ENCODE measurements at places on chromosomes 4 and X.
A peak's percentile ranks its signal among the peaks of the same experiment; 100 is the strongest.

GRCh38 chr4:113821856-113822255, 60.3 kb upstream of the CAMK2D start:
- peak; percentile 8 for DNase-seq

DNA sequence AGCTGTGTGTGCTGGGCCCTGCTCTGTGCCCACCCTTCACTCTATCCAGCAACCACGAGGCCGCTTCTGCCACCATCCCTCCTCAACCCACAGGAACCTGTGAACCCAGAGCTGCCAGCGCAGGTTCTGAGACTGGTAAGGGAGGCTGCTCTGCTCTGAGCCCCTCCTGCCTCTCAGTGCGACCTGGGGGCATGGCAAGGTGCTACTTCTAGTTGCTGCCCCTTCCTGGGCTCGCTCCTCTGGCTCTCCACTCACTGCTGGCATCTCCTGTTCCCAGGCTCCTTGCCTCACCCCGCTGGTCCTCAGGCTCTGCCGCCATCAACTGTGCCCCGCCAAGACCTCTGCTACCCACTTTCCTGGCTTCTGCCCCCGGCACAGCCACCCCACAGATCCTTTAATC, 39.3 kb downstream of the RNF212 start:
- DNase-seq: no peak

GRCh38 chrX:13473442-13474163, 95.8 kb upstream of the EGFL6 start:
- DNase-seq: no peak

- DNase-seq: peak; percentile 29
These were observed 33.1 kb downstream of the FTHL17 start for GRCh38 chrX:31038575-31039326.

- DNase-seq: no peak
These were observed 172.5 kb upstream of the GATB start for GRCh38 chr4:151933122-151933827.

DNA sequence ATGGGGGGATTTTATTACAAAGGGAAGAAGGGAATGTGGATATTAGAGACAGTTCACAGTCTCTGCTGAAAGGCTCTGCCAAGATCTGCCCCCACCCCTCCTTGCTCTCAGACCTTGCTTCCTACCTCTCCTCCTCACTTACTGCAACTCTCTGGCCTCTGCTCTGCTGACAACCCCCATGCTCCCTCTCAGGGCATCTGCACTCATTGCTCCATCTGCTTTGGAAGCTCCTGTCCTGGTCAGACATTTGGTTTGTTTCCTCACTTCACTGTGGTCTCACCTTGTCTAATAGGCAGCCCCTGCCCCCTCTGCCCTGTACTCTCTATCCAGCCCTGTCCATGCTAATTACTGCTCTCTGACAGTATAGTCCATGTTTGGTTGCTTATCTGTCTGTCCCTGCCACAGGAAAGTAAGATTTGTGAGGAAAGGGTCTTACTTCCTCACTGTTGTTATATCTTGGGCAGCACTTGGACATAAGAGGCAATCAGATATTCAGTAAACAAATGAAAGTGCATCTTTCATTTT, 189.3 kb downstream of the PTTG2 start:
- no peak for DNase-seq

DNA sequence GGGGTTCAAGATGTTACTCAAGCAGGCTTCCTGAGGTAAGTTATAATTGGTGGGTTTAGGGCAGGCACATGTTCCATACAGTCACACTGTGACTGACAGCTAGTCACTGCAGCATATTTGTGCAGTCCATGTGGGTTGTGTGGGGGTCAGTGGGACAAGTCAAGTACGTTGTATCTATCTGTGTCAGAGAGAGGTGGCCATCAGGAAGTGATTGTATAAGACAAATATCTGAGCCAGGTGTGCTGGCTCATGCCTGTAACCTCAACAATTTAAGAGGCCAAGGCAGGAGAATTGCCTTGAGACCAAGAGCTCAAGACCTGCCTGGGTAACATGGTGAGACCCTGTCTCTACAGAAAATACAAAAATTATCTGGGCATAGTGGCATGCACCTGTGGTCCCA, 509.3 kb downstream of the CENPC start:
- DNase-seq: no peak

DNA sequence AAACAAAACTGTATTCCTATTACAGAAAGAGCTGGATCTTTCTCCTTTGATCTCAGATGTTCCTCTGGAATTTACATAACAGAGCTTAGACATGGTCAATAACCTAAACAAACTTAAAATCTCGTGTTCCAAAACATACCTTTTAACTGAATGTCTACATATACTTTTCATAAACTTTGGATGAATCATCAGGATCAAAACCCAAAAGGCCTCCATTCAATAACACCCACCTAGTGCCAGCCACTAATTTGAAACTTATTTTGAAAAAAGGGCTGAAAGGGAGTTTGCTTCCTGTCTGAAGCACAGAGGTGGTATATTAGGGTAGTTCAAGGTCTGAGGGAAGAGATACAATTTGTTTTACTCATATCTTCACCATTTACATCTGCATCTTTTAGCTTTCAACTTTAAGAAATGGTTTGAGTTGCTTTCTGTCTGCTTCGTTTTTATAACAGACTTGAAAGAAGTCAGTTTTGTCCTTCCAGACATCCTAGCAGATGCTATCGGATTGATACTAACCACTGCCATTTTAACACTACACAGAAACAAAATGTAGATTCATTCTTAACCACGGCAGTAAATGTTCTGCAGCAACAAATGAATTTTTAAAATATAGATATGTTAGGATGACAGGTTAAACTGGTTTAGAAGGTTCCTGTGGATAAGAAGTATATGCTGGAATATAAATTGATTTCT, 242.8 kb upstream of the DKK2 start:
- no peak for DNase-seq

GRCh38 chrX:154791467-154791866, 13.8 kb downstream of the MPP1 start:
- DNase-seq: no peak

- peak; percentile 67 for DNase-seq
These were observed 102.9 kb downstream of the TSPAN7 start for GRCh38 chrX:38664285-38664684.

- DNase-seq: peak; percentile 11
These were observed 31.0 kb upstream of the PDE5A start for GRCh38 chr4:119659576-119659975.
